Right atrium auricular region (tissue), 2 donors: ENCODE measurements at places on chromosomes 5 and 9. TPM values are rescaled to one million over a fixed set of nuclear protein-coding genes. Genes with fewer than 3 reads are reported as not detected.

DNA sequence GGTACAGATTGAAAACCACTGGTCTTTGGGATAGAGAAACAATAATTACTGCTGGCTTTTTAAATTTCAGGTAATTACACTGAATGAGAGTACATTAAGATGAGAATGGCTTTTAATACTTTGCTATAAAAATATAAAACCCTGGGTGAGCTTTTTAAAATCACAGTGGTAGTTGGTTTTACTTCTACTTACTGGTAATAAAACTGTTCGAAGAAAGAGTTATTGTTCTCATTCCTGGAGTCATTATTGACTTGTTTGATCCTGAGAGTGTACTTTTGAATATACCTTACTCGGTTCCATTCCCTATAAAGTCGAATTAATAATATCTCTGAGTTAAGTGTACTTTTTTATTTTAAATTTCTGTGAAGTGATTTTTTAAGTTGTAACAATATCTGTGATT lies 21.5 kb downstream of the MELK start:
- H3K4me1 ChIP-seq: no peaks in the 10 kb centered on the region
- DNase-seq: no peak
- H3K27me3 ChIP-seq: no peaks in the 10 kb centered on the region
- H3K27ac ChIP-seq: no peak overlapping the region
- no peaks in the 10 kb centered on the region for H3K36me3 ChIP-seq

DNA sequence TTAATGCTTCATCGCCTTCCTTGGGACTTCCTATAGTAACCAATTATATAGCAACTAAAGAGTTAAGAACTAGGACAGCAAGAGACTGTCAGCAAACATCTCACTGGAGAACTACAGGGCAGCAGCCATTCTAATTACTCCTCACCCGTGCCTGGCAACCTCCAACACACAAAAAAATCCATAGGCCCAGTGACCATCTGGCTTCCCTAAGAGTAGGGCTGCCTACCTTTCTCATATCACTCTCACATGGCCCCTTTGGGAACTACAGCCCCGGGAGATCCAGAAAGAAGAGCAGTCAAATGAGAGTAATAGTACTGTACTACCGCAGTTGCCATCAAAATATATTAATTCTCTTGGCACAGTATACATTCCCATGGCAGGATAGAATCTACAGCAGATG lies 5.7 kb downstream of the DCAF10 start:
- DNase-seq: no peak
- H3K36me3 ChIP-seq: peaks cover 4% of the 10 kb centered on the region
- H3K4me3 ChIP-seq: no peak overlapping the region
- H3K4me1 ChIP-seq: peaks cover 25% of the 10 kb centered on the region
- H3K27me3 ChIP-seq: no peaks in the 10 kb centered on the region

- H3K4me1 ChIP-seq: peaks cover 14% of the 10 kb centered on the region
- H3K4me3 ChIP-seq: no peak overlapping the region
- H3K36me3 ChIP-seq: peaks cover 49% of the 10 kb centered on the region
- H3K27ac ChIP-seq: peak overlapping the region; percentile 66
These were observed 20.9 kb downstream of the SH3GLB2 start for GRCh38 chr9:129007035-129007765.

GRCh38 chr5:147554261-147554817 lies 44.5 kb upstream of the DPYSL3 start:
- DNase-seq: no peak
- H3K36me3 ChIP-seq: no peaks in the 10 kb centered on the region

GRCh38 chr9:7119612-7120011 lies 361.8 kb downstream of the KDM4C start:
- no peak overlapping the region for H3K27ac ChIP-seq
- H3K4me1 ChIP-seq: no peaks in the 10 kb centered on the region
- no peaks in the 10 kb centered on the region for H3K27me3 ChIP-seq

GRCh38 chr9:136309101-136309801 lies 5.4 kb upstream of the CCDC187 start:
- H3K27ac ChIP-seq: no peak overlapping the region
- no peak for DNase-seq
- no peaks in the 10 kb centered on the region for H3K4me1 ChIP-seq
- H3K4me3 ChIP-seq: no peak overlapping the region

DNA sequence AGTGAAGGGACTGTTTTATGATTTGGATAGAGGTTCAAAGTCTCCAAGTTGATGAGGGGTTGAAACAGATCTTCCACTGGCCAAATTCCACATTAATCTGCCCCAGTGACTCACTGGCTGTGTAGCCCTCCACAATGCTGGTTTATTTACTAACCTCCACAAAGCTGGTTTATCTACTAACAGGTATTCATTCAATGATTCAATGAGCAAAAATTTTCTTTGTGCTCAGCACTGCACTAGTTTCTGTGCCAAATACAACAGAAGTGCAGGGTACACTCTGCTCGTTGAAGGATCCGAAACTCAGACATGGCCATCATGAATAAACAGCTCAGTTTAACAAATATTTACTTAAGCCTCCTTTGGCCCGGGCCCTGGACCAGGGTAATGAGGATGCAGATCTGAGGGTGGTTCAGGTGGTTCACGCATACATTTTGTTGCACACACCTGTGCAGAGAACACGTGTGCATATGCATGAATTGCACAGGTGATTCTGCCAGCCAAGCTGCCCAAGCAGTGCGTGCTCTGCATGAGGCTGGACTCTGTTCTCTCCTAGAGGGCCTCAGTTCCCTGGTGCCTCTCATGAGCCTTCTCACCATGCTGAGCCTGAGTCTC lies 71.0 kb downstream of the SH3PXD2B start:
- H3K4me3 ChIP-seq: no peak overlapping the region
- H3K27ac ChIP-seq: no peak overlapping the region
- H3K4me1 ChIP-seq: no peaks in the 10 kb centered on the region
- peaks cover 8% of the 10 kb centered on the region for H3K36me3 ChIP-seq
- no peaks in the 10 kb centered on the region for H3K27me3 ChIP-seq

DNA sequence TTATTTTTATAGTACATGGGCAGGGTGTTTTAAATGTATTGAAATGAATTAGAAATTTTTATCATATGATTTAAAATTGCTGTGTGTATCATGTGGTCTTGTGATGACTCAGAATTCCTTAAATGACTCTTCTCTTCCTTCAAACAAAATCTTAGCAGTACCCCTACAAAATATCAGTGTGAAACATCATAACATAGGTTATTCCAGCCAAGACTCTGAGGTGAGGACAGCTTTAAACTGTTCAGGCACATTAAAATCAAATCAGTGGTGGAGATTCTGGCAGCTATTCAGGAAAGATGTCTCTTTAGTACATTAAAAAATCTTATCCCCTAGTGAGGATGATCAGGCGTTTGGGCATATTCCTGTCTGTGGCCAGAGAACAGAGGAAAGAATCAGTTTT lies 174.0 kb downstream of the MAN2A1 start:
- H3K4me3 ChIP-seq: no peak overlapping the region
- no peaks in the 10 kb centered on the region for H3K4me1 ChIP-seq
- no peaks in the 10 kb centered on the region for H3K27me3 ChIP-seq
- H3K36me3 ChIP-seq: peaks cover 5% of the 10 kb centered on the region
- no peak overlapping the region for H3K27ac ChIP-seq

DNA sequence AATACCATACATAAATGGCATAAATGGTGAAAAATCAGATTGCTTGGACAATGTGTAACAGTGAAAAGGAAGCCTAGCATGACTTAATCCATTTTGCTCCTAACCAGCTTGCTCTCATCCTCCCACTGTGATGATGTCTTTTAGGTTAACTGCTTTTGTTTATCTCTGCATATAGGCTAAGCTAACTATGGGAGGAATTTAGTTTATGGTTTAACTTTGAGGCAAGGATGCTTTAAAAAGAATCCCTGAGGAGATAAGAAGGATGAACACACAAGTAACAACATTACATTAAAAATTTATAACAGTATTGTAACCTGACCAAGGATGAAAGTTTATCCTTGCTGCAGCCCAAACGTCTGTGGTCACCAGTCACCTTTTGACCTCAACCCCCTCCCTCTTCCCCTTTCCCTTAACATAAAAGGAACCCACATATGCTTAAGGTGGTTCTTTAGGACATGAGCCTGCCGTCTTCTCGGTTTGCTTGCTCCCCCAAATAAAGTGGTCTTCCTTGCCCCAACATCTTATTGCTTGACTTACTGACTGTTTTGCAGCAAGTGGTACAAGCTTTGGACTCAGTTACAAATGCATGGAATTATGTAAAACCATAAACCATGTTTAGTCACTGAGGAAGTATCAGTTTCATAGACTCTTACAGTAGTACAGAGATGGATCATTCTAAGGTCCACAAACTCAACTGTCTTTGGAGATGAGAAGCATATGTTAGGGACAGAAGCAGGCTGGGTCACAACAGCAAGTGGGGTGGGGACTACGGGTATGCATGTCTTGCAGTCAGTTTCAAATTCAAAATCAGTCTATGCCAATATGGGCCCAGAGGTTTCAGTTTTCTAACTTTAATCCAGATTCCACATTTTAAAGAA lies 31.3 kb downstream of the AGXT2 start:
- no peaks in the 10 kb centered on the region for H3K36me3 ChIP-seq
- H3K27ac ChIP-seq: no peak overlapping the region
- H3K4me3 ChIP-seq: no peak overlapping the region
- H3K4me1 ChIP-seq: no peaks in the 10 kb centered on the region
- DNase-seq: no peak
- H3K27me3 ChIP-seq: no peaks in the 10 kb centered on the region

DNA sequence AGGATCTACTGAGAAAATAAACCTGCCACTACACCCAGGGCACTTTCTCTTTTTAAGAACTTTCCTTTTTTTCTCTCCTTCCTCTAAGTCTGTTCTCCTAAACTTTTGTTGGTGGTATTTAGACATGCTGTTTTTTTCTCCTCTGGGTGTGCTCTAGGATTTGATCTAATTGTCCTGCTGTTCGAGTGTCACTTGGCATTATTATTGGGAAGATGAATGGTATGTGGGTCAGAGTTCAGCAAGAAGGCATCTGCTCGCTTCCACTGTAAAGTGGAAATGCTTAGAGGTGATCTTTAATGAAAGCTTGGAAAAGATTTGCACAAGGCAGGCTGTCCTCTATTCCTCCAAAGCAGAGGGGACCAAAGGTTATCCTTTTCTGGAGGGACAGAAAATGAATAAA lies 1.3 kb upstream of the PLPPR1 start:
- H3K4me1 ChIP-seq: peaks cover 17% of the 10 kb centered on the region
- DNase-seq: no peak
- H3K27ac ChIP-seq: no peak overlapping the region
- H3K36me3 ChIP-seq: no peaks in the 10 kb centered on the region
- H3K4me3 ChIP-seq: no peak overlapping the region

DNA sequence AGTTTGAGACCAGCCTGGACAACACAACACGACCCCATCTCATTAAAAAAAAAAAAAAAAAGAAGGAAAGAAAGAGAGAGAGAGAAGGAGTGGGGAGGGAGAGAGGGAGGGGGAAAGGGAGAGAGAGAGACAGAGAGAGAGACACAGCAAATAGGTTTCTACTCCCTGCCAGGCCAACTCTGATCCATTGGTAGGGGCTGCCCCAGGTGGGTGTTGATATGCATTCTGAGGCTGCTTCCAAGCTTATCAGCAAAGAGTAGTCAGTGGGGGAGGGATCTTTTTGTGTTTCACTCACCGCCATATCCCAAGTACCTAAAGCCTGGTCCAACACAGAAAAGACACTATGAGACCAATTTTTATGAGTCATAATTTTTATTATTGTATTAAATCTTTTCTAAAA lies 57.0 kb upstream of the SAP30L start:
- no peak overlapping the region for H3K4me3 ChIP-seq
- H3K4me1 ChIP-seq: no peaks in the 10 kb centered on the region
- H3K36me3 ChIP-seq: no peaks in the 10 kb centered on the region
- DNase-seq: no peak

GRCh38 chr5:72338689-72339209 lies 18.6 kb downstream of the PTCD2 start:
- H3K4me1 ChIP-seq: no peaks in the 10 kb centered on the region
- no peaks in the 10 kb centered on the region for H3K27me3 ChIP-seq
- no peak for DNase-seq
- H3K27ac ChIP-seq: no peak overlapping the region

DNA sequence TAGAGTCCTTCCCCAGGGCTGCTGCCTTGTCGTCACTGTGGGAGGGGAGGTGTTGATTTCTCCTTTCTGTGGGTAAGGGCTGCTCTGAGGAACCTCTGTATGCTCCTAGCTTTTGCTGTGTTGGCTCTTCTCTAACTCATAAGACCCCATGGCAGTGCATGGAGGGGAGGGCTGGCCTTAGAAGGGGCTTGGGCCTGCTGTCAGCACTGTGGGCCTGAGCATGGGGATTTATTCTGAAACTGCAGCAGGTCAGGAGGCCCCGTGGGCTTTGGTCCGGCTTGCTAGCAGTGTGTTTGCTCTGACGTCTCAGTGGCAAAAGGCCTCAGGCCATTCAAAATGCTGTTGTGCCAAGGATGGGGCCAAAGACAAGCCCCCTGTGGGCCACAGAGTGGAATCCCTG lies 6.8 kb downstream of the FGF18 start:
- peak; percentile 46 for DNase-seq
- H3K27me3 ChIP-seq: no peaks in the 10 kb centered on the region

- H3K4me3 ChIP-seq: no peak overlapping the region
- H3K27ac ChIP-seq: no peak overlapping the region
- peak; percentile 75 for DNase-seq
- no peaks in the 10 kb centered on the region for H3K36me3 ChIP-seq
These were observed 100.4 kb downstream of the TTLL11 start for GRCh38 chr9:121992571-121993212.

SNAPC4 gene
- 4.4 TPM for total RNA-seq

PKD2L2 gene
- not detected for total RNA-seq

SLC24A2 gene
- not detected for total RNA-seq

PCDHGB7 gene
- 10.5 TPM for total RNA-seq

SLC23A1 gene
- not detected for total RNA-seq

PCDHGA1 gene
- 2.0 TPM for total RNA-seq

RNF180 gene
- 17.8 TPM for total RNA-seq

MLANA gene
- not detected for total RNA-seq

CRAT gene
- total RNA-seq: 75.0 TPM
